ENCODE measurements at places on chromosomes 12 and 14.

GRCh38 chr12:109716512-109717389 lies 3.1 kb downstream of the FAM222A start:
- DNase-seq, result peak; percentile 11

DNA sequence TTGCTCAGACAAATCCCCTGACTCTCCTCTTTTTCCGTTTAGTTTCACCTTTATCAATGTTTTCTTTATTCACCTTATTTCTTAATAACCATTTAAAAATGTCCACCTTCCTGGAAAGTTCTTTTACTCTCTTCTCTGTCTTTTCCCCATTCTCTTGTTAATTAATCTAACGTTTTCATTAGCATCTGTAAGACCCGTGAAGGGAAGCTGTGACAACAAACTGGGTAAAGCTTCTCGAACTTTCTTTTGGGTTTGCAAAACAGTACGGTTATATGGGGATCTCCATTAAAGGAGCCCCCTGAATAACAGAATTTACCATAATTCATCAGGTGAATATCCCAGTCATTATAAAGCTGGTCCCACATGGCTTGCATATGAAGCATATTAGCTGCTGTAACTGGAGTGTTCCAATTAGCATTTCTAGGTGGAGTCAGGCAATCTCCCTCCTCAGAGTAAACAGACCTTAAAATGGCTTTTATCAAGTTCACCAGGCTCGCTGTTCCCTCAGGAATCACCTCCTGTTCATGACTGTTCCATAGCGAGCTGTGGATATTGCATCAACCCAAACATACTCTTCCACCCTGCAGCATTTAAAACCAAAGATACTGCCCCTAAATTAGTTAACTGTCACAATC lies 42.4 kb downstream of the TMEM30B start:
- no peak for DNase-seq

DNA sequence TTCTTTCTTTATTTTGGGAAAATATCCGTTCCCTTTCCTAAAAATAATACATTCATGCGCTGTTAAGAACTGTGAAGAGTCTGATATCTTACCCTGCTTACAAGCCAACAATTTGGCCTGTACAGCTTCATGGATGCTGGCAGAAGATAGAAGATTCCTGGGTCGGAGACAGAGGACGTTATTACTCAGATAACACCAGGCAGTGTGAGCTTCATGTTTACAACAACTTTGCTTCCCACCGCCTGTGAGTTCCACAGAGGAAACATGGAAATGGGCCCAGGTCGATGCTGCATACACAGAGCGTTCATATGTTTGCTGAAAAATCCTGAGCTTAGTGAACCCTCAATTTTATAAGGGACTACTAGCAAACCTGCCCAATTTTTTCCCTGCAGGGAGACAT lies 705.6 kb upstream of the SEL1L start:
- no peak for DNase-seq

GRCh38 chr12:50276912-50277671 lies 6.2 kb downstream of the LIMA1 start:
- no peak for DNase-seq

- no peak for DNase-seq
Measured at GRCh38 chr12:5716976-5717375, 228.1 kb downstream of the ANO2 start.

DNA sequence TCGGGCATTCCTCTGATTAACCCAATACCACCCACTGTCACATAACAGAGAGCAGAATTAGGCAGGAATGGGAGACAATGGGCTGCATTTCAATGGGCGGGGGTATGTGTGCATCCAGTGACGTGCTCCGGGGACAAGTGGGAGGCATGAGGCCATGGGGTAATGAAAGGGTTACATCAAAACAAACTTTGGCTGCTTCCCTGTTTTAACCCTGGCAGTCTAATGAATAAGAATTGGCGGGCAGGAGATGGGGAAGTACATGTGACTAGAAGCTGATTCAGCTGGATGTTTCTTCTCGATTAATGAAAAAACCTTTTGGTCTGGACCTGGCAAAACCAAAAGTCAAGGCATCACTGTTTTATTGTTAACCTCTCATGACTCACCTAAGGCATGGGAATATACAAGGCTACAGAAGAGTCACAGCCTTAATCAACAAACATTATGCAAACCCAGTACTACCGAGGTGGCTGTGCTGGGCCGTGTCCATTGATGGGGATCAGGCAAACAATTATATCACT lies 44.2 kb downstream of the SOCS2 start:
- DNase-seq, result no peak

- DNase-seq, result no peak
Measured at GRCh38 chr14:79702197-79702596, 509.1 kb downstream of the DIO2 start.

GRCh38 chr14:100620255-100621100 lies 33.3 kb upstream of the BEGAIN start:
- peak; percentile 79 for DNase-seq

GRCh38 chr14:104793703-104793959 lies 1.9 kb downstream of the AKT1 start:
- no peak for DNase-seq

DNA sequence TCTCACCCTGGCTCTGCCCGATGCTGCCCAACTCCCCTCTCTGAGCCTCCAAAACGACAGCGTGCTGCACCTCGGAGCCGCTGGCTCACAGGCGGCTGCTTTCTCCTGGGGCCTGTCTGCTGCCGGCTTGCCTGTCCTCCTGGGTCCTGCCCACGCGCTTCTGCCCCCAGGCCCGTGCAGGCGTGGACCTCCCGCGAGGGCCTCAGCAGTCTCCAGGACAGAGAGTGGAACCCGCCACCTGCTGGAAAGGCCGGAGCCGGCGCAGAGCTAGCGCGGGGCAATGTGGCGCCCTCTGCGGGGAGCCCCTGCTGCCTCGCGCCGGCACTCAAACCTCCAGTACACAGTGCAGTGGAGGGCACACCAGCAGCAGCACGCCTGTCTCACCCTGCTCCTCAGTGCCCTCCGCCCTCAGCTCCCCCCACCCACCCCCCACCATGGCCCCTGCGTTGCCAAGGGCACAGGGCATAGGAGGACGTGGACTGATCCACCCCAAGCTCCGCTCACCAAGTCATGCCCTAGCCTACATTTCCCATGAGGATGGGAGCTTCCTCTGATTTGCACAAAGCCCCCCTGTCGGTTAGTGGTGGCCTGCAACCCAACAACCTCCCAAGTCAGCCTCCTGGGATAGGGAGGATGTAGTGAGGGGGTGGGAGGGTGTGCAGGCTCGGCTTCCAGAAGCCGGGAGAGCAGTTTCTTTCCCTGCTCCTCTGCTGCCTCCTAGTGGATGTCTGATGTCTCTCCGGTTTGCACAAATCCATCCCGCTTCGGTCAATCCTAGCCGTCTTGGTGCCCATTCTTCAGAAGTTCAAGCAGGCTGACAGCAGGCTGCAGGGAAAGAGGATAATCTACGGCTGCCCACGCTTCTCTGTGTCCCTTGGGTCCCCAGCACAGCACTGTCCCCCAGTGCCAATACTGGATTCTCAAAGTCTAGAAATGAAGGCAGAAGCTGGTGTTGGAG lies 25.2 kb downstream of the KRT8 start:
- DNase-seq, result peak; percentile 91

DNA sequence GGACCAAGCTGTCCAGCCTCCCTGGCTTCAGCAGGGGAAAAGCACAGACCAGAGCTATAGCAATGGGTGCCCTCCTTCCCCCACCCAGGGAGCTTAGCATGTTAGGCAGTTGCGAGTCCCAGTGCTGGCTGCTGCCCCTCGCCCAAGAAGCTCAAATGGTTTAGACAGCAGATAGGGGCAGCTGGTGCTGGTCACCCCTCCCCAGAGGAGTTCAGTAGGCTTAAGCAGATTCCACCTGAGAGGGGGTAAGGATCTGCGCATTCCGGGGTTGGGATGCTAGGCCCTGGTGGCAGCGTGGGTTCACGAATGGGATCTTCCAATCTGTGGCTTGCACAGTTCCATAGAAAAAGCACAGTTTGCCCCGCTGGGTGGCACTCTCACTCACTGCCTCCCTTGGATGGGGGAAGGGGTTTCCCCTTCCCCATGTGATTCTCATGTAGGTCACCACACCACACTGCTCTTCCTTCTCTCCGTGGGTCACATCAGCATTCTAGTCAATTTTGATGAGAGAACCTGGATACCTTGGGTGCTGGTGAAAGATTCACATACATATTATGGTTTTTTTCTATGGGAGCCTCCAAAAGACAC lies 665.6 kb downstream of the C12orf50 start:
- peak; percentile 4 for DNase-seq

GRCh38 chr12:126747530-126748149 lies 1519.3 kb upstream of the TMEM132C start:
- DNase-seq, result no peak

DNA sequence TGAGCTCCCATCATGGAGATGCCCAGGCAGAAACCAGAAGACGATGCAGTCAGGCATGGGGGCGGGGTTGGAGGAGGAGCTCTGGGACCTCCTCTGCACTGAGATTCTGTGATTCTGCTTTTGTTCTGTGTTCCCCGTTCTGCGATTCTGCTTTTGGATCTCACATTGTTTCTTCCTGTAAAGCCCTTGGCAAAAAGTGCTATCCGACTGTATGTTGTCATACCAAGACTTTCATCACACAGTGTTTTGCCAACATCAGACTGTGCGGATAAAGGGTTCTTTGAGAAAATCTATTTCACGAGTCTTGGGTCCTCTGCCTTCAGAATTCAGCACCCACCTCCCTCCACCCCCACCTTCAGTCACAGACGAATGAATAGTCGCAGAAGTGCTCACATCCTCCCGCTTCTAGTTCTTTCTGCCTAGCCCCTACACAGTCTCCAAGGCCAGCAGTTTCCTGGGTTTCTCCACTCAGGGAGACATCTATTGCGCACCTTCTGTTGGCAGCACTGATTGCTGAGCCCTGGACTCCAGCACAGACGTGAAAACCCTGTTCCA lies 24.7 kb upstream of the PWP1 start:
- no peak for DNase-seq

DNA sequence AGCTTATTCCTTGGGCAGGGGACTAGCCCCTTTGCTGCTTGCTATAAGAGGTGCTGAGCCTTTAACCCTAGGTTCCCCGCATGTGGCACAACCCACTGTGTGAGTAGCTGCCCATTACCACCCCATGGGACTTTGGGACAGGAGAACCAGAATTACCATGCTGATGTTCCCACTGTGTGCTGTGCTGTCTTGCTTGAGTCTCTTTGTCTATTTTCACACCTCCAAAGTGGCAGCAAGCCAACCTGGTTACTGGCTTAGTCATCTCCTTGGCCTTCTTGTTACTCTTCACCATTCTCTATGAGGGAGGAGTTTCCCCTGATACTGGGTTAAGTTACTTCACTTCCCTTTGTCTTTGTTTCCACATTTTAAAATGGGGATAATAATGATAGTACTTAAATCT lies 73.4 kb upstream of the ETV6 start:
- DNase-seq, result no peak

- no peak for DNase-seq
Measured at GRCh38 chr14:95920769-95921438, 44.3 kb downstream of the TUNAR start.

GRCh38 chr12:6078398-6079096 lies 45.9 kb downstream of the VWF start:
- DNase-seq, result no peak

GRCh38 chr12:100827901-100828520 lies 33.4 kb downstream of the ANO4 start:
- peak; percentile 21 for DNase-seq

GRCh38 chr12:15562263-15562662 lies 226.9 kb downstream of the EPS8 start:
- DNase-seq, result no peak

GRCh38 chr12:125330645-125331341 lies 265.6 kb downstream of the AACS start:
- DNase-seq, result peak; percentile 78

- no peak for DNase-seq
Measured at GRCh38 chr12:105575235-105575634, 244.7 kb downstream of the C12orf75 start.

DNA sequence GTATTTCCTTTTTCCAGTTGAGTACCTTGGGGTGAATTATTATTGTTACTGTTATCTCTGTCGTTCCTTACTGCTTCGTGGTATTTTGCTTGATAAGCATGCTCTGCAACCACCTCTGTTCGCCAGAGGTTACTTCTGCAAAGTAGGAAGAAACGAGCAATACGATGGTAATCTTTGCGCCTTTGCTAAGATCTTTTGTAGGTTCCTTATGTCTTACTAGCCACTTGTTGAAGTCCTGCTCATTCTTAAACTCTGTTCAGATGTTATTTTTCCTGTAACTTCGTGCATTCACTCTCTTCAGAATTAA lies 729 bp upstream of the M6PR start:
- no peak for DNase-seq

DNA sequence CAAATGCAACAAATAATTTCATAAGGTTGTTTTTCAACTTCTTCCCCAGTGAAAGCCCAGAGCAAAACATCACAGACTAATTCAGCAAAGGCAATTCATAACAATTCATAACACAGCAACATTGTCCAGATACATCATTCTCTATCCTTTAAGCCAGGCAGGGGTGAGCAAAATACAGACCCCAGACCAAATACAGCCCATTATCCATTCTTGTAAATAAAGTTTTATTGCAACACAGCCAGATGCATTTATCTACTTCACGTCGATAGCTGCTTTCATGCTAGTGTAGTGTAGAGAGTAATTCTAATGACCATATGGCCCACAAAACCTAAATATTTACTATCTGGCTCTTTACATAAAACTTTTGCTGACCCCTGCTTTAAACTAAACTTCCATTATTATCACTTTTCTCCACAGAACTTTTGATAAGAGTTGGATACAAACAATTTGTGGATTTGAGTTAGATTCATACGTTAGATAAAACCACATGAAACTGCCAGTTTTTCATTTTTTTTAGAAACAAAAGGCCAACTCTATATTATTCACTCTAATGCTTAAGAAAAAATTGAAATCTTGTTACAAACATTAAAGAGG lies 174.4 kb downstream of the DUSP6 start:
- no peak for DNase-seq

GRCh38 chr14:61279082-61279481 lies 2.1 kb downstream of the TMEM30B start:
- DNase-seq, result no peak

DNA sequence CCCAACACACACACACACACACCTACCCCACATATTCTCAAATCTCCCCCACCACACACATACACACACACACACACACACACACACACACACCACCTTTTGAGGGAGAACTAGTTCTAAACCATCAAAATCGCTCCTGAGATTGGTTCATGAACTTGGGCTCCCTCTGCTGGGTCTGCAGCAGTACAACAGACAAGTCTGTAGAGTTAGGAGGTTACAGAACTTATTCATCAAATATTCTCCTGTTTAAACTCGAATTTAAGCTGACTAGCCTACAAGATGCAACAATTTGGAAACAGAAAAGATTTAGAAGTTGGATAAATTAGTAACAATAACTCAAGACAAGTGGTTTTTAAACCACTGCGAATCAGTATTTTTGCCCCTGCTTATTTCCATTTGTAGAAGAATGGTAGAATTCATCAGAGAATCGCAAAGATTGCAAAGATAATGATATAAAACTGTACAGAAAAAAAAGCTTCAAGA lies 136.4 kb upstream of the USP15 start:
- DNase-seq, result peak; percentile 35

GRCh38 chr14:102442241-102443211 lies 67.0 kb downstream of the ANKRD9 start:
- peak; percentile 32 for DNase-seq

DNA sequence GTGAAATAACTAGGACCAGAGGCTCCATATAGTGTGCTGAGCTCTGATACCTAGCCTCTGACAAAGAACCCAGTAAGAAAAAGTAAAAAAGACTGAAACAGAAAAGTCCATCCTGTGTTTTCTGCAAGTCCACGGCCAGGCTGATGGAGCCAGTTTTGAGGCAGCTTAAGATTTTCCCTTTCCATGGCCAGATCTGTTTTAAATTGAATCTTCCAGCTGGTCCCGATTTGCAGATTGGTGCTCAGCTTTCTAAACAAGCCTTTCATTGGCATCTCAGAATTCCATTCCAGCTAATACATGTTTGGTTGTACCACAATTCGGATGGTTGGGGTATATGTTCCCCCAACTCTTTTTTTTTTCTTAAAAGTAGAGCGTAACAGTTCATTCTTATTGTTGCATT lies 152.0 kb downstream of the DACT1 start:
- no peak for DNase-seq

Data from BE2C (cell line).